ENCODE measurements at places on chromosomes 11 and 22.

DNA sequence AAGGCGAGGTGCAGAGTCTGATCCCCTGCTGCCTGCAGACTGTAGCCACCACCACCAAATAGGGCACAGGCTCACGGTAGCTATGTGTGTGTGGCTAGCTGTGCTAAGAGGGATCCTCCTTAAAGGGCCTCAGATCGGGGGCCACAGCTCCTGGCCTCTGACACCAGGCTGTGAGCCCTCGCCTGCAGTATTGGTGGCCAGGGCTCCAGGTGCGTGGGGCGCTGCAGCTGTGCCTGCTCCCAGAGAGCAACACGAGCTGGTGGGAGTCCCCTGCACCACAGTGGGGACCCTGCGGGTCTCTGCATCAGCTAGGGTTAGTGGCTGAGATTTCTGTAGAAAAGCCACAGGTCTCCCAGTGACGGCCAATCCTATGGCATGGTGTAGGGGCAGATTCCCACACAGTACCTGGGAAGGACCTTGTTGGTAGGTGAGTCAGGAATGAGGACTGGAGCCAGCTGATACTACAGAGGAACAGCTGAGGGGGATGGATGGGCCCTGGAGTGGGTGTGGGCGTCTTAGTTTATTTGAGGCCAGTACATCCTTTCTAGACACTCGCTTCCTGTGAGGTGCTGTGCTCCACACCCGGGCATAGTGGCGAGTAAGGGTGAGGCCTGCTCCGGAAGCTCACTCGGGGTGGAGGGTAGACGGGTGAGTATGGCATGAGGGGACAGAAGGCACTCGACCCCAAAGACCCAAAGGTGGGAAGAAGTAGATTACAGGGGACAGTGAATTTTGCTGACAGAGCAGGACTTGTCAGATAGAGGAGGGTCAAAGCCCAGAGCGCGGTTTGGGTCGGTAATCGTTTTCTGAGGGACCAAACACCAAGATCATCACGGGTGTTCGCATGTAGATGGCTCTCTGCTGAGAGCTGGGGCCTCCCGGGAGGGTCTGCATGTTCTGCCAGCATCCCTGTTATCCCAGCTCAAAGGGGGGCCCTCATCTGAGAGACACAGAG is 212.5 kb downstream of the TBC1D22A start:
- peaks cover 5% of the 10 kb centered on the region for H3K4me1 ChIP-seq
- peaks cover 22% of the 10 kb centered on the region for H3K36me3 ChIP-seq
- no peak overlapping the region for H3K27ac ChIP-seq
- no peak for DNase-seq

DNA sequence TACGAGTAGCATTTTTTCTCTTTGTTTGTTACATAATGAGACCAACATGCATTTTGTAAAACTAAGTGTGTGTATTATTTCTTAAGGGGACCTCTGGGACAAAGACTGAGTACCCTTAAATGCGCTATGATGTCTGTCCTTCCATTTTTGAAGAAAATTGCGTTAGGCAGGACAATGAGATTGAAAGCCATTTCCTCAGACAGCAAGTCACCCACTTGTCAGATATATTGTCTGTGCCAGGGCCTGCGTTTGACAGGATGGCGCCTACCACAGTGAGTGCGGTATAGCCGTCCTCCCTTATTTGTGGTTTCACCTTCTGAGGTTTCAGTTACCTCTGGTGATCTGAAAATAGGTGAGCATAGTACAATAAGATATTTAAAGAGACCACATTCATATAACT is 2.2 kb downstream of the AP2A2 start:
- peaks cover 41% of the 10 kb centered on the region for H3K4me1 ChIP-seq
- peak; percentile 71 for DNase-seq
- peak overlapping the region; percentile 75 for H3K27ac ChIP-seq

DNA sequence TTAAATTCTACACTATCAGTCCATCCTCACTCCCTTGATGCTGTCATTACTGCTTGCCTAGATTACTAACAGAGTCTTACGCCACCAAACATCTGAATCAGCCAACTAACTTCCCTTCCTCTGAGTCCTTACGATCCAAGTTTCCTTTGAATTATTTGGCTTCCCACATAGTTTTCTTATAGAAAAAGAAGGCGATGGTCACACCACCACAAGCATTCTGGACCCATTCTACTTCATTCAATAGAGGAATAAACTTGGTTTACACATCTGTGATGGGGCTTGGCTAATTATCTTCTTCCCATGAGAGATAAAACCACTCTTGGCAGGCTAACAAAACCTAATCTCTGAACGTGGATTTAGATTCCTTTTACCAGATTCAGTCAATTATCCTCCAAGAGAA is 35.0 kb downstream of the INTS4 start:
- no peaks in the 10 kb centered on the region for H3K4me1 ChIP-seq
- no peak overlapping the region for H3K27ac ChIP-seq
- no peaks in the 10 kb centered on the region for H3K27me3 ChIP-seq
- H3K36me3 ChIP-seq = peaks cover 25% of the 10 kb centered on the region
- DNase-seq = no peak

DNA sequence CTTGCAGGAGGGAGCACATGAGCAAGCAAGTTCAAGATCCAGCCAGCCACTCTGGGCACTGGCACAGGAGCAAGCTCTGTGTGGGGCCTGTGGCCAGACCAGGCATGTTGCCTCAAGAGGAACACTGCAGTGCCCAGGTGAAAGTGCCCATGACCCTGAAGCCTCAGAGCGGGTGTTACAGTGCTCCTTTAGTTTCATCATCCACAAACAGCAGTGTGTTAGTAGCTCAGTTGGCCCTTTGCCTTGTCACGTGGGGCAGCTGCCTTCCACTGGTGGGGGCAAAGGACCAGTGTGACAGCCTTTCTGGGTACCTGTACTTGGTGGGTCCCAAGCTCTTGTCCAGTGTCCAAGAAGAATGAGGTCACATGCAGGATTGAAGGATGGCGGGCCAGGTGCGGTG is 3.0 kb upstream of the EI24 start:
- no peaks in the 10 kb centered on the region for H3K27me3 ChIP-seq
- peaks cover 24% of the 10 kb centered on the region for H3K4me1 ChIP-seq
- no peak overlapping the region for H3K27ac ChIP-seq
- peaks cover 4% of the 10 kb centered on the region for H3K36me3 ChIP-seq
- no peak overlapping the region for H3K4me3 ChIP-seq
- DNase-seq = no peak

DNA sequence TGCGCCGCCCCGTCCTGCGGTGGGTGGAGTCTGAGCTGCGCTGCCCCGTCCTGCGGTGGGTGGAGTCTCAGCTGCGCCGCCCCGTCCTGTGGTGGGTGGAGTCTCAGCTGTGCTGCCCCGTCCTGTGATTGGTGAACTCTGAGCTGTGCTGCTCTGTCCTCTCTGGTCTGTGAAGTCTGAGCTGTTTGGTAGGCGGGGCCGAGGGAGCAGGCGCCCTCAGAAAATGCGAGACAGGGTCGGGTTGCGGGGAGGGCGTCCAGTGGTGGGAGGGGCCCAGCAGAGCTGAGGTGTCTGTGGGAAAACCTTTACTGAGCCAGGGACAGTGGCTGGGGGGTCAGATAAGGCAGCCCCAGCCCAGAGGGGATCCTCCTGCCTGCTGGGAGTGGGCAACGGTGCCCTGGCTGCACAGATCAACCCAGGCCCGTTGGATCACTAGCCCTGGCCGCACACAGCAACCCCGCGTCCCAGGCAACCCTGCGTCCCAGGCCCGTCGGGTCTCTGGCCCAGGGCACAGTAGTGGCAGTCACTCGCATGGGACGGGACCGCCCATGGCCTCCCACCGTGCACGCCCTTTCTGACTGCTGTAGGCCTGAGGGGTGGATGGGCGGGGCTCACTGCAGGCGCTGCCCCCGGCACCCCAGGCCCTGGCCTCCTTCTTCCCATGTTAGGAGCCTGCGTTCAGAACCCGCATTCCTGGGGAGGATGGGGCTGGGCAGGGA is 22.8 kb downstream of the BRSK2 start:
- H3K4me3 ChIP-seq = no peak overlapping the region
- no peaks in the 10 kb centered on the region for H3K36me3 ChIP-seq
- no peaks in the 10 kb centered on the region for H3K4me1 ChIP-seq
- no peaks in the 10 kb centered on the region for H3K27me3 ChIP-seq
- DNase-seq = no peak
- no peak overlapping the region for H3K27ac ChIP-seq

- H3K27me3 ChIP-seq = no peaks in the 10 kb centered on the region
- no peak overlapping the region for H3K27ac ChIP-seq
- H3K4me1 ChIP-seq = no peaks in the 10 kb centered on the region
- H3K4me3 ChIP-seq = no peak overlapping the region
- no peaks in the 10 kb centered on the region for H3K36me3 ChIP-seq
Measured at GRCh38 chr11:126956635-126957034, 43.9 kb downstream of the KIRREL3 start.
